CD4-positive, alpha-beta T cell treated with Interleukin-15 for 4 hours (primary cell): ENCODE measurements at places on chromosomes 7 and 10.

DNA sequence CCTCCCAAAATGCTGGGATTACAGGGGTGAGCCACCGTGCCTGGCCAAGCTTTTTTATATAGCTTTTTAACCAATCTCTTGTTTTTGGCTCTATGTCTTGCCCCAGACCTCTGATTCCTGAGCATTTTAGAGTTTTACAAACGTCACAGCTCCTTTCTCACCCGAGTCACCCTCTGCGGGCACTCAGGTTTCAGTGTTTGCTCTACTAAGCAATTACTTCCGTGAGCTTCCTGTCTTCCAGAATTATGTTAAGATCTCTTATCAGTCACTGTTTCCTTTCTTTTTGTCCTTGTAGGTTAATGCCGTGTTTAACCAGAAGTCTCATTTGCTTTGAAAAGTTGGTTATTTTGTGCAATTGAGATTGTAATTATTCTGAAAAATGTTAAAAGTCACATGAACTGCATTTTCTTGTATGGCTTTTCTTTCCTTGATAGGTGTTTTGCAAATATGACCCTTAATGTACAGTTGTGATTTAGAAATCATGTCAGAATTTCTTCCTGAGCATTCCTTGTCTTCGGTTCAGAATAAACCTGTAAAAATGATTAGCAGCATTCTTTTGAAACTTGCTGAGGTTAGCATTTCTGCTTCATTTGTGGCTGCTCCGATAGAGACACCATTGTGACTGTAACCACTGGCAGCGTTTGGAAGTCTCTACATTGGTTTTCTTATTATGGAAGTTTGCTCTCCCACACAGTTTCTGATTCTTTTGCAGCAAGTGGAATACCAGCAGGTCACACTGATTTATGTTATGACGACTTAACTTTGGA is 4.5 kb upstream of the HKDC1 start:
- peak; percentile 18 for DNase-seq

- DNase-seq, result no peak
Observed at GRCh38 chr10:91804126-91804510, 5.9 kb downstream of the TNKS2 start.

DNA sequence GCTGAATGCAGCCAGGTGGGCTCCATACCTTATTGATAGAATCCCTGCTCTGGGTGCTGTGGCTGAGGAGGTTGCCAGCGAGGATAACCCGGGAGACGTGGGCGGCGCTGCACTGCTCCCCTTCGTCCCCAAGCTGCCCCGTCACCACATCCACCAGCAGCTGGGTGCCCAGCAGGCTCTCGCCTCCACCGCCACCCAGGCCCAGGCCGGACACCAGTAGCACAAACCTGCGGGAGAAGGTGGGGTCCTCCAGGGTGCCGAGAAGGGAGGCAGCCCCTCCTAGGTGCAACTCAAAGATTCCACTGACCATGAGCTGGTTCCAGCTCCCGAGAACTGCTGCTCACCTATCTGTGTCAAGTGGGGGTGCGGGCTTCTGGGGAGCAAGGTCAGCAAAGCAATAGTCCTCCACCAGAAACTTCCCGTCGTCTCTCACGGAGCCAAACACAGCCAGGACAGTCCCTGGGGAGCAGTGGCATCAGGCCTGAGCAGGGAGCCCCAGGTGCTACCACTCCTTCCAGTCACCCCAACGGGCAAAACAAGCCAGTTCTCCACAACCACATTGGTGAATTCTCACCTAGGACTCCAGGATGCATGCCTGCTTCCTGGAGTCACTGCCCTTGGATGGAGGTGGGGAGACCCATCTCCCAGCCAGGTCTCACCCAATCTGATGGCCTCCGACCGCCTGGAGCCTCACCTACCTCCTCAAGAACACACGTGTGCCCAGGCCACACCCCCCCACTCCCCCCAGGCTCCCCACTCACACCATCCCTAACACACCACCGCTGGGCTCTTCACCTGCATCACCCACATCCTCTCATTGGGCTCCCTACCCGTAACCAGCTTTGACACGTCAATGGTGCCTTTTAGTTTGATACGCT is 6.3 kb downstream of the POLD2 start:
- DNase-seq, result no peak

DNA sequence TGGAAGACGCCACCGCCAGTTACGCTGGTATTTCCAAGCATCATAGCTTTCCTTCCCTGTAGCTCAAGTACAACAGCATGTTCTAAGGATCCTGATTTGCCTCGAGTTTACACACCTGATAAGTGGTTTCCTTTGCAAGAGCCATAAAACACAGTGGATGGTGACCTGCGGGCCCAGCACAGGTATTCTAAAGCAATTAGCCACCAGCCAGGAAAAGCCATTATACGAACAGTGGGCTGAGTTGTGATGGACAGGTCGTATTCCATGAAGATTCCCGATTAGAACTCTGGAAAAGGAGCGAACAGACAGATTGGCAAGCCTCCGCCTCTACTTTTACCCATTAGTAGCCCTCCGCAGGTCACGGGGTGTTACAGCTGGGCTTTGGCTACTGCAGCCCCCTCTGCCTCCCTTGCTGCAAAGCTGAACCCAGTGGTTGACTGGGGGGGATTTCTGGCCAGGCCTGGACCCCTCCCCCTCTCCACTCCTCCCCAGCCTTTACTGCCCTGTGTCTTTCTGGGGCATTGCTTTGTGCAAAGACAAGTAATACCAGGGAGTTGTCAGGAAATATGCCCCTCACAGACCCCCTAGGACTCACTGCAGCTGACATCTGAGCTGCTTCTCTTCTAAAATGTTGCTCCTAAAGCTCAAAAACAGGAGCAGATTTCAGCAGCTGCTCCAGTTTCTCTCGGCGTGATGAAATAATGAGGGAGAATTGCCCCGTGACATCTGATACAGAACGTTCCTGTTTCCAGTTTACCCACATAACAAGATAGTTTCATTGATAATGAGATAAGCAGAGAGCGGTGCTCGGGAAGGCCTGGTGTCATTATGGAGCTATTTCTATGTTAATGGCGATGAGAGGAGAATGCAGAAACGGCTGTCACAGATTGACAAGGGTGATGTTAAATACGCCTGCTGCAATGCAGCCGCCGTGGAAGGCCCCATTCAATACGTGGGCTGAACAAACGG is 214.4 kb downstream of the CCSER2 start:
- DNase-seq, result no peak

GRCh38 chr7:90621747-90622140 is 25.6 kb downstream of the CDK14 start:
- no peak for DNase-seq

GRCh38 chr10:78184851-78185692 is 151.4 kb downstream of the RPS24 start:
- DNase-seq, result no peak

GRCh38 chr7:55240418-55241142 is 124.6 kb upstream of the LANCL2 start:
- no peak for DNase-seq

- DNase-seq, result no peak
Observed at GRCh38 chr7:26694141-26694540, 170.2 kb downstream of the SKAP2 start.

GRCh38 chr7:1557006-1557405 is 1.0 kb upstream of the TMEM184A start:
- DNase-seq, result no peak

- DNase-seq, result no peak
Observed at GRCh38 chr10:118362103-118362502, 20.0 kb upstream of the FAM204A start.

GRCh38 chr10:16777473-16778370 is 39.5 kb downstream of the RSU1 start:
- DNase-seq, result peak; percentile 62

DNA sequence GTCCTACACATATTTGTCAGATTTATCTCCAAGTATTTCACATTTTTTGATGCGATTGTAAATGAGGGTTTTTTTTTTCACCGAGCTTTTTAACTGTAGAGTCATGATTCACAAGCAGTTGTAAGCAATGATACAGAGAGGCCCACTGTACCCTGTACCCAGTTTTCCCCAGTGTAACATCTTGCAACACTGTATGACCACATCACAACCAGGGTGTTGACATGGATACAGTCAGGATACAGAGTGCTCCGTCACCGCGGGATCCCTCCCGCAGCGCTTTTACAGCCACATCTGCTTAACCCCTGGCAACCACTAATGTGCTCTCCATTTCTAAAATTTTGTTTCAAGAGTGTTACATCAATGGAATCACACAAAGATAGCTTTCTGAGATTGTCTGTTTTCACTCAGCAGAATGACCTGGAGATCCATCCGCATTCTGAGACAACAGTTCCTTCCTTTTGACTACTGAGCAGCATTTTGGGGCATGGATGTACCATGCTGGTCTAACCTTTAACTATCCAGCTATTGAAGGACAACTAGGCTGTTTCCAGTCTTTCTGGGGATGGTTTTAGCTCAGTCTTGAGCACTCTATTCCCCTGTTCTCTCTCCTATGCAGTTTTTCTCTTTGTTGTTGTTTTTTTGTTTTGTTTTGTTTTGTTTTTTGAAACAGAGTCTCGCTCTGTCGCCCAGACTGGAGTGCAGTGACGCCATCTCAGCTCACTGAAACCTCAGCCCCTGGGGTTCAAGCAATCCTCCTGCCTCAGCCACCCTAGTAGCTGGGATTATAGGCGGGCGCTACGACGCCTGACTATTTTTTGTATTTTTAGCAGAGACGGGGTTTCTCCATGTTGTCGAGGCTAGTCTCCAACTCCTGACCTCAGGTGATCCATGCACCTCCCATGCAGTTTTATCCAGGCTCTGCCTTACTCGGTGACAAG is 25.9 kb downstream of the GPRIN2 start:
- no peak for DNase-seq

DNA sequence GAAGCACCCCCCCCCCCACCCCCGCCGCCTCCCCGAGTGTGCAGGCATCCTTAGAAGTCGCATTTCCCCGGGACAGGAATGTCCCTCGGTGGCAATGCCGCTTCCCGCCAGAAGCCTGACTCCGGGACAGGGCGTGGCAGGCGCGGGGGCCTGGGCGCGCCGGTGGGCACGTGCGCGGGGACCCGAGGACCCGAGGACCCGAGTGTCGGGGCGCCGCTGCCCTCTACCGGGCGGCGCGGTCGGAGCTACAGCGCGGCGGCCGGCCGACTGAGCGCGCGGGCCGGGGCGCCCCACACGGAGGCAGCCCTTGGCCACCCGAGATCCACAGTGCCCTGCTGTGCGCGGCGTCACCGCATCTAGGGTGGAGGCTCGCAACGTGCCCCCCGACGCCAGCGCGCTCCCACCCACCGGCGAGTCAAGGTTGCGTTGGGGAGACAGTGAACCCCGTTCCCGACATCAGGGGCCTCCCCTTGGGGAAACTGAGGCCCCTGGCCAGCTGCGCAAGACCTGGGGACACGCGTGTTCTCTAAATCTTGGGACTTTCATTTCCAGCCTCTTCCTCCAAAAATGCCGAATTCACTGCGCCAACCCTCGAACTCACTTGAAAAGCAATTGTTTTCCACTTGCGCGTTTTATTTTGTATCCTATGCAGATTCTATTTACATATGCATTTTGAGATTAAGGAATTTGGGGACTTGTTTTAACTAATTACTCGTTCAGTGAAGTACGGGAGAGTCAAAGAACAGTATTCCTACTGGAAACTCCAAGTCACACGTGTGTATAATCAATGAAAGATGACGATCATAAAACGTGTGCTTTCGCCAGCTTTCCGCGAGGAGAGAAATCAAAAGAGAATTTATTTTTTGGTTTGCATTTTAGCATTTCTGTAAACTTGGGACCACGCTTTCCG is 3.1 kb upstream of the CUX1 start:
- DNase-seq, result peak; percentile 40

- peak; percentile 69 for DNase-seq
Observed at GRCh38 chr7:33107136-33108066, 1.8 kb downstream of the RP9 start.

GRCh38 chr10:3898821-3899220 is 113.8 kb upstream of the KLF6 start:
- DNase-seq, result no peak
